ENCODE measurements at places on chromosomes 16 and 17. TPM values are rescaled to one million over a fixed set of nuclear protein-coding genes. Genes with fewer than 3 reads are reported as not detected.

GRCh38 chr16:11056993-11057649 lies 112.8 kb downstream of the CLEC16A start:
- H3K4me3 ChIP-seq = no peak overlapping the region
- no peaks in the 10 kb centered on the region for H3K27me3 ChIP-seq
- peaks cover 12% of the 10 kb centered on the region for H3K4me1 ChIP-seq
- no peak overlapping the region for H3K27ac ChIP-seq
- no peaks in the 10 kb centered on the region for H3K36me3 ChIP-seq

GRCh38 chr17:60386147-60387058 lies 5.5 kb downstream of the USP32 start:
- peaks cover 45% of the 10 kb centered on the region for H3K4me1 ChIP-seq
- H3K27ac ChIP-seq = no peak overlapping the region
- no peaks in the 10 kb centered on the region for H3K27me3 ChIP-seq
- no peak for DNase-seq

Gene FBXO39
- total RNA-seq = not detected

DNA sequence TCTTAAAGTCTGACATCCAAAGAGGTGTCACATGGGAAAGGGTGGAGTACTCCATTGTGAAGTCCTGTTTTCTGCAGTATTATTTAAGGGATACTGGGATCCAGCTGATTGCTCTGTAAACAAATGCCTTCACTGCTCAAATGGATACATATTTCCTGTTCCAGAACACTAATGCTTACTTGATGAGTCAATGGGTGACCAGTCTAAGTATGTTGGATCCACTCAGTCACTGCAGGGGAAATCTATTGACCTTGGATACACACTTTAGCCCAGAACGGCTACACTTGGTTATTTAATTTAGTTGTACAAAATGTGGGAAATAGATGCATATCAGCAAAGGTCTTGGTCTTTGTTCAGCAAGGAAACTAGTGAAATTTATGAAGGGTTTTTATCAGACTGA lies 261.4 kb downstream of the MAP2K4 start:
- no peaks in the 10 kb centered on the region for H3K36me3 ChIP-seq
- no peaks in the 10 kb centered on the region for H3K27me3 ChIP-seq
- no peak overlapping the region for H3K4me3 ChIP-seq
- DNase-seq = no peak

Gene KRTAP2-3
- total RNA-seq = not detected

DNA sequence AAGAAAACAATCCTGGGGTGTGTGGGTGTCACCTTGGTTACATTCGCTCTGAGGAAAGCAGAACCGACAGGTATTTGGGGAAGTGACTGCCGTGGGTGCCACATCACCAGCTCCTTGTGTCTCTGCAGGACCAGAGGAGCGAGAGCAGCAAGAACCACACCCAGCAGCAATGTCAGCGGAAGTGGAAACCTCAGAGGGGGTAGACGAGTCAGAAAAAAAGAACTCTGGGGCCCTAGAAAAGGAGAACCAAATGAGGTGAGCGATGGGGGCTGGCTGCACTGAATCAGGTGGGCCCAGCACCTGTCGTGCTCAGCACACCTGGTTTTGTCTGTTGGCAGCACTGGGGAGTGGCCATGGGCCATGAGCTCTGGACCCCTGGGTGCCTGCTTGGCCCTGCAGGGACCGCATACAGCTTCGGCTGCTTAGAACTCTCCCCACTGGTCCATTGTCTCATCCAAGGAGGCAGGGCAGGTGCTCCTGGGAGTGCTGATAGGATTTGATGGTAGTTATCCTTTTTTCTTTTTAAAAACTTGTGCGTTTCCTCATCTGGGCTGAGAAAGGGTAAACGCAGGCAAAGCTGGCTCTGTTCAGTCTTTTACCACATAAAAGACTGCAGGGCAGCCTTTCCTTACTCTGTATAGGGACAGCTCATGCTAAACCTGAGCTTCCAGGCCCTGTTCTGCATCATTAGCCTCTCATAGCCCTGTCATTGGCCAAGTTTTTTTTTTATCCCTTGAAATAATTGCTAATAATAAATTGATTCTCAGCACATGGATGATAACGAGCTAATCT lies 29.4 kb downstream of the HMOX2 start:
- H3K27me3 ChIP-seq = no peaks in the 10 kb centered on the region
- H3K4me1 ChIP-seq = peaks cover 13% of the 10 kb centered on the region
- no peak overlapping the region for H3K27ac ChIP-seq
- no peak for DNase-seq
- no peak overlapping the region for H3K4me3 ChIP-seq

- H3K4me1 ChIP-seq = peaks cover 3% of the 10 kb centered on the region
- H3K27ac ChIP-seq = no peak overlapping the region
- H3K36me3 ChIP-seq = no peaks in the 10 kb centered on the region
- H3K4me3 ChIP-seq = peak overlapping the region; percentile 31
- DNase-seq = no peak
Observed at GRCh38 chr16:2686912-2687507, 4.7 kb downstream of the KCTD5 start.

Gene EMP2
- total RNA-seq = 23.4 TPM

Gene CCL5
- not detected for total RNA-seq

DNA sequence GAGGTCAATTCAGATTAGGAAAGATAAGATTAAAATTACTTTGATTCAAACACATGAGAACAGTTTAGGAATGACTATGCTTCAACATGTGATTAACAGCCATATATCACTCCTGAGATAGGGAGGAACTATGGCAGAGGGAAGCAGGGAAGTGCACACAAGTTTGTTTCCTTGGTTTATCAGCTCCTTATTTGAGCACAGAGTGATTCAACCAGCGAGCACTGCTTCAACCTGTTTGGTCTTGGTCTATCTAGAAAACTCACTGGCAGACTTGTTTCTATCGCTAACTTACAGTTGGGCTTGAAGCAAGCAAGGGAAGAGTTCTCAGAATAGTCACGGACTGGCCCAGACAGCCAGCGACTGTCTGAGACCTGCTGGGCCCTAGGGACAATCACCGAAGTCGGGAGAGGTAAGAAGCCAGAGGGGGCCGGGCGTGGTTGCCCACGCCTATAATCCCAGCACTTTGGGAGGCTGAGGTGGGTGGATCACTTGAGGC lies 23.5 kb downstream of the TUBG1 start:
- no peaks in the 10 kb centered on the region for H3K4me1 ChIP-seq
- H3K27ac ChIP-seq = no peak overlapping the region
- no peak overlapping the region for H3K4me3 ChIP-seq
- H3K27me3 ChIP-seq = no peaks in the 10 kb centered on the region
- DNase-seq = no peak

- no peak for DNase-seq
- peaks cover 3% of the 10 kb centered on the region for H3K36me3 ChIP-seq
- no peak overlapping the region for H3K27ac ChIP-seq
- H3K27me3 ChIP-seq = no peaks in the 10 kb centered on the region
- no peaks in the 10 kb centered on the region for H3K4me1 ChIP-seq
Observed at GRCh38 chr17:52470553-52470952, 312.0 kb upstream of the CA10 start.

Gene CLDN9
- not detected for total RNA-seq

DNA sequence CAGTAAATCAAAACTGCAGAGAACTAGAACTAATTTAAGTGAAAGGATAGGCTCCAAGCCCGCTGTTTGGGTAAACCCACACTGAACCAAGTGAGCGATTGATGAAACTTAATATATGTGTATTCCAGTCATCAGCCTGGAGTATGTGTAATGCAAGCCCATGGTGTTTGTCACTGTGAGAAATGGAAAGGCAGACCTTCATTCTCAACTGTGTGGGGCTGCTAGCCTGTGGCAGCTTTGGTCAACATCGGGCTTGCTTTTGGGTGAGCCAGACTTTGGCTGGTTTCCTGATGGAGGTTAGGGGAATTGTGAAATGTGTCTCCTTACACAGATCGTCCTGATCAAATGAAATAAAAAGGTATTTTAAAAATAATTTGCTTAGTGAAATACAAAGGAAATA lies 279.9 kb downstream of the IRX3 start:
- H3K27ac ChIP-seq = no peak overlapping the region
- H3K4me1 ChIP-seq = no peaks in the 10 kb centered on the region
- H3K4me3 ChIP-seq = no peak overlapping the region
- peaks cover 8% of the 10 kb centered on the region for H3K36me3 ChIP-seq

- no peaks in the 10 kb centered on the region for H3K27me3 ChIP-seq
- H3K27ac ChIP-seq = no peak overlapping the region
- H3K4me3 ChIP-seq = no peak overlapping the region
- H3K4me1 ChIP-seq = no peaks in the 10 kb centered on the region
- H3K36me3 ChIP-seq = no peaks in the 10 kb centered on the region
Observed at GRCh38 chr16:56713794-56714193, 16.1 kb upstream of the NUP93 start.

Gene CA10
- not detected for total RNA-seq

Gene CCL15
- not detected for total RNA-seq

Gene TNK1
- total RNA-seq = 0.43 TPM

DNA sequence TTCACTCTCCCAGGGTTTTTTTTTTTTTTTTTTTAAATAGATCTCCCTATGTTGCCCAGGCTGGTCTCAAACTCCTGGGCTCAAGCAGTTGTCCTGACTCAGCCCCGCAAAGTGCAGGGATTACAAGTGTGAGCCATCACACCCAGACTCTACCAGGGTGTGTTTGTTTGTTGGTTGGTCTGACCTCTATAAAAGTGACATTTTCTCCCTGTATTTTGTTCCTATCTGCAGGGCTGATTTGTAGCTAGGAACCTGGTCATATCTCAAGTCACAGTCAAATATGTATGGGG lies 46.3 kb upstream of the B4GALNT2 start:
- peaks cover 30% of the 10 kb centered on the region for H3K27me3 ChIP-seq
- no peaks in the 10 kb centered on the region for H3K36me3 ChIP-seq
- no peak overlapping the region for H3K27ac ChIP-seq
- no peaks in the 10 kb centered on the region for H3K4me1 ChIP-seq
- H3K4me3 ChIP-seq = no peak overlapping the region

Gene FGF11
- 6.0 TPM for total RNA-seq

DNA sequence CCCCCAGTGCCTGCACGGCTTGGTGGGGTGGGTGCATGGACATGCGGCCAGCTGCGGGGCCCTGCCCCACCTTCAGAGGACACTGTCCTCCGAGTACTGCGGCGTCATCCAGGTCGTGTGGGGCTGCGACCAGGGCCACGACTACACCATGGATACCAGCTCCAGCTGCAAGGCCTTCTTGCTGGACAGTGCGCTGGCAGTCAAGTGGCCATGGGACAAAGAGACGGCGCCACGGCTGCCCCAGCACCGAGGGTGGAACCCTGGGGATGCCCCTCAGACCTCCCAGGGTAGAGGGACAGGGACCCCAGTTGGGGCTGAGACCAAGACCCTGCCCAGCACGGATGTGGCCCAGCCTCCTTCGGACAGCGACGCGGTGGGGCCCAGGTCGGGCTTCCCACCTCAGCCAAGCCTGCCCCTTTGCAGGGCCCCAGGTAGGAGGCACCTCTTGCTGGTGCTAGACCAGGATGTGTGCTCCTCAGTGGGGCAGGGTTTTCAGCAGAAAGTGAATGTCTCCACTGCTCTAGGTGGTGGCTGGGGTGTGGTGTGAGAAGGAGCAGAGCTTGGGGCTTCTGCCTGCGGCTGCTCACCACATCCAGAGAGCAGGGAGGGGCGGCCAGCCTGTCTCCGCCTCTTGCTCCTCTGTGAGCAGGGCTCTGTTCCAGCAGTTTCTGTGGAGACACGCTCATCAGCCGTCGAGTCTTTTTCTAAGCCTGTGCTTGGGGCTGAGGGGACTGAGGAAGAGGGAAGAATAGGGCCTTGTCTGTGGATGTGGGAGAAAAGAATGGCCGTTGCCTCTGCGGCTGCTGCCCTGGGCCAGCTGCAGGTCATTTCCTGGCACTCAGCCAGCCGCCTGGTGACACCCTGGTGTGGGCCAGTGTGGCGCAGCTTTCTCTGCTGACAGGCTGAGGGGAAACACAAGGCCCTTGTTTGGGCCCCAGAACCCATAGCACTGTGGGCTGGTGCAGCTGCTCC lies 2.2 kb downstream of the ZNF276 start:
- peak overlapping the region; percentile 92 for H3K4me3 ChIP-seq
- peaks cover 4% of the 10 kb centered on the region for H3K27me3 ChIP-seq
- H3K27ac ChIP-seq = peak overlapping the region; percentile 88
- H3K36me3 ChIP-seq = peaks cover 9% of the 10 kb centered on the region
- H3K4me1 ChIP-seq = peaks cover 36% of the 10 kb centered on the region

DNA sequence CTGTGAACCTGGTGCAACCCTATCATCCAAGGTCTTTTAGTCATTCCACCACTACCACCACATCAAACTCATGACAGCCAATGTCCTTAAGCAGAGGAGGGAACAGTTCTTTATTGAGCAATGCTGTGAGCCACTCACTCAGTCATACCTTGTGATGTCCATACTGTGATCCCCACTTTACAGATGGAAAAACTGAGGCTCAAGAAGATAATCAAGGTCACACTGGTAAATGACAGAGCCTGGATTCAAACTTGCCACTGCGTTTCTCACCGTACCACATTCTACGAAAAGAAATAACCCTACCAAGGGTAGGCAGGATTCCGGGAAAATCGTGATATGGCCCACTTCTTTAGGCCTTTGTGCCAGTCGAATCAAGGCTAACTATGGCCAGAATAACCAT lies 172.6 kb downstream of the CCT6B start:
- H3K36me3 ChIP-seq = no peaks in the 10 kb centered on the region
- DNase-seq = no peak
- no peak overlapping the region for H3K27ac ChIP-seq
- H3K27me3 ChIP-seq = peaks cover 58% of the 10 kb centered on the region

DNA sequence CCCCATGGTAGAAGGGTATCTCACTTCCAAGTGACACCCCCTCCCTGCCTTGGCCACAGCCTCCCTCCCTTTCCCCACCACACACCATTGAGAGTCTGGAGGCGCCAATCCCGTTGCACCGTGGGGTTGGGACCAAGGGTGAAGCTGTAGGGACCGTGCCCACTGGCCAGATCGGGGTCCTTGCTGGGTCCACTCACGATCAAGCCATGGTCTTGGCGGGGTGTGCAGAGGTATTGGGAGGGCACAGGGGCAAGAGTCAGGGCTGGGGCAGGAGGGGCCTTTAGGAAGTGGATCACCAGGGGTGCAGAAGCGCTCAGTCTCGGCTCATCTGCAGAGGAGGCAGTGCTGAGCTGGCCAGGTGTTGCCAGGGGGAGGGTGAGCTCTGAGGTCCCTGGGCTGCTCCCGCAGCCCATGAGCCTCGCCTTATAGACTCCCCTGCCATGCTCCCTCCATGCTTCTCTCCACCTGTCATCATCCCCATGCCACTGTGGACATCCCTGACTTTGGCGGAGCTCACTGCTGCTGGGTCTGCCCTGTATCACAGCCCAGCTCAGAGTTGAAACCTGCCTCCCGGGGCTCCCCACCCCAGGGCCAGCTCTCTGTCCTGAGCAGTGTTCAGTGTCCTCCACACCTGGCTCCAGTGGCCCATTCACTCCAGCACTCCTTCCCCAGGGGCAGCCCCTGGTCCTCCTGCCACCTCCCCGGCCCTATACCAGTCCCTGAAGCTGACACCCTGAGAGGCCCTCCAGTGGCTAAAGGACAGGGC lies 8.3 kb downstream of the CDH16 start:
- H3K36me3 ChIP-seq = no peaks in the 10 kb centered on the region
- no peak overlapping the region for H3K4me3 ChIP-seq
- peaks cover 7% of the 10 kb centered on the region for H3K4me1 ChIP-seq
- no peak overlapping the region for H3K27ac ChIP-seq

Gene GPR139
- total RNA-seq = not detected

Gene HSD3B7
- total RNA-seq = 2.3 TPM

Gene KRTAP4-6
- not detected for total RNA-seq

All from neural crest cell (in vitro differentiated cells).